Mucosa of gallbladder (tissue), 1 donor: ENCODE measurements at places on chromosomes 4 and X. TPM values are rescaled to one million over a fixed set of nuclear protein-coding genes. Genes with fewer than 3 reads are reported as not detected.

The CLCN3 gene
- total RNA-seq, result 95.8 TPM

The TCEAL6 gene
- total RNA-seq, result not detected

DNA sequence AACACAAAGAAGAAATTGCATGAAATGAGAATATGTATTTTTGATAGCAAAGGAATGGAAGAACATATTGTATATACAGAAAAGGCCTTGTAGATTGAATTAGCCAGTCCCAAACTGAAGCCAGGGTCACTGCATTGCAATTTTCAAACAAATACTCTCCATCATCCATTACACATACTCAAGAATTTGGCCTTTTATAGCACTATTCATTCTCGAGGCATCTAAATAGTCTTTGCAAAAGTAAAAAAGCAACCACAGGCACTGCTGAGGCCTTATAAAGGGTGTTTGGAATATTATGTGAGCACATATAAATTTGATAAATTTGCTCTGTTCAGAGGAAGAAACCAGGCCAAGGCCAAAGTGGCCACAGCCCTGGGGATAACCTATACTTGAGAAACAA, 123.0 kb downstream of the ZNF827 start:
- DNase-seq, result no peak

GRCh38 chrX:133265331-133265730, 47.2 kb upstream of the TFDP3 start:
- no peak for DNase-seq

GRCh38 chr4:105627620-105628019, 75.2 kb downstream of the ARHGEF38 start:
- no peak for DNase-seq

- DNase-seq, result no peak
Observed at GRCh38 chr4:140720387-140721304, 35.5 kb downstream of the TBC1D9 start.

DNA sequence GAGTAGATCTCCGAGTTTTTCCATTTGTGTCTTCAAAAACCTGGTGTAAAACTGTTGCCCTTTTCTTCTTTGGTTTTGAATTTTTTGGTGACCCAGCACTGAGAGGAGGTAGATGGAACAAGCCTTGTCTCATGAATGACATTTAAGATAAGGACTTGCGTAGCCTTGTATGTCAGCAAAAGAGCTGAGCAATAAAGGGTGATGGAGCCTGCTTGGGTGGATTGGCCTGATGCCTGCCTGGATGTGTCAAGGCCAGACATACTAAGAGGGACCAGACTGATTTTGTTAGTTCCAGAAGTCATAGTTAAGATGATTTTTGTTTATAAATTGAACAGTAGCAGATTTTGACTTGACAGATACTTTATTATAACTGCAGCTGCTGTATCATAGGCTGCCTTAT, 134.9 kb downstream of the POLA1 start:
- DNase-seq, result no peak

GRCh38 chrX:136589966-136590365, 58.0 kb downstream of the VGLL1 start:
- DNase-seq, result no peak

- no peak for DNase-seq
Observed at GRCh38 chr4:124151031-124151430, 561.5 kb downstream of the ANKRD50 start.
